ENCODE measurements at places on chromosomes 5 and 9. TPM values are rescaled to one million over a fixed set of nuclear protein-coding genes. Genes with fewer than 3 reads are reported as not detected.

GRCh38 chr5:26009742-26010141 is 1028.6 kb downstream of the CDH9 start:
- H3K4me1 ChIP-seq, result no peaks in the 10 kb centered on the region
- peak; percentile 38 for DNase-seq
- no peak overlapping the region for H3K27ac ChIP-seq
- H3K4me3 ChIP-seq, result no peak overlapping the region
- H3K36me3 ChIP-seq, result no peaks in the 10 kb centered on the region

- H3K36me3 ChIP-seq, result no peaks in the 10 kb centered on the region
- DNase-seq, result no peak
- H3K27me3 ChIP-seq, result no peaks in the 10 kb centered on the region
- H3K4me1 ChIP-seq, result no peaks in the 10 kb centered on the region
Measured at GRCh38 chr5:136275601-136276000, 82.6 kb upstream of the SMIM32 start.

DNA sequence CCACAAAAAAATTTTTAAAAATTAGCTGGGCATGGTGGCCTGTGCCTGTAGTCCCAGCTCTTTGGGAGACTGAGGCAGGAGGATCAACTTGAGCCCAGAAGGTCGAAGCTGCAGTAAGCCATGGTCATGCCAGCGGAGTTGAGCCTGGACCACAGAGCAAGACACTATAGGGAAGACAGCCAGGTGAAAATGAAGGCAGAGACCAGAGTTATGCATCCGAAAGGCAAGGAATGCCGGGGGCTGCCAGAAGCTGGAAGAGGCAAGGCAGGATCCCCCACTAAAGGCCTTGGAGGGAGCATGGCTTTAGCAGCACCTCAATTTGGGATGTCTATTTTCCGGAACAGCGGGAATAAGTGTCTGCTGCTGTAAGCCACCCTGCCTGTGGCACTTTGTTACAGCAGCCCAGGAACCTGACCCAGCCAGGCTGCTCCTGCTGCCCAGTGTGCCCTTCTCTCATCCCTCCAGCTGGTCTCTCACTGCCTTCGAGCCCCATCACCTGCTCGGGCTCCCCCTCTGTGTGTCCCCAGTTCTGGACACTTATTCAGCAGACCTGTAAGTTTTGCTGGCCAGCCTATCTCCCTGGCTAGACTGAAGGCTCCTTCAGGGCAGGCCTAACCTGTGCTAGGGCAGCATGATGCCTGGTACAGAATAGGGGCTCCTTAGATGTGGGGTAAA is 16.8 kb upstream of the JADE2 start:
- no peaks in the 10 kb centered on the region for H3K36me3 ChIP-seq
- no peak overlapping the region for H3K4me3 ChIP-seq
- no peaks in the 10 kb centered on the region for H3K27me3 ChIP-seq
- no peak overlapping the region for H3K27ac ChIP-seq

GRCh38 chr9:98885575-98886295 is 58.0 kb upstream of the COL15A1 start:
- peaks cover 4% of the 10 kb centered on the region for H3K4me1 ChIP-seq
- H3K27me3 ChIP-seq, result no peaks in the 10 kb centered on the region
- H3K4me3 ChIP-seq, result no peak overlapping the region
- H3K27ac ChIP-seq, result no peak overlapping the region

DNA sequence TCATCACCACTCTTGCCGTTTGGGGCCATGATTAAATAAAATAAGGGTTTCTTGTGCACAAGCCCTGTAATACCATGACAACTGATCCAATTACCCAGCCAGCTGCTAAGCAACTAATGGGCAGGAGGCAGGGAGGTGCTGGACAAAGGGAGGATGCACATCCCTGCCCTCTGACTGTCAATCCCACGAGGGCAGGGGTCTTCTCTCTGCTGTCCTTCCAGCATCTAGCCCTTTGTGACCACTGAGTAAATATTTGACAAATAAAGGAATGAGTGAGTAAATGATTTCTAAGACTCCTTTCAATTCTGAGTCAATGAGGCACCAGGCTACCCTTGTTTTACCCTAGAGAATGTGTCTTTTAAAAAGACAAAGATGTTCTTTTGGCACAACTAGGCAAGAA is 247.1 kb downstream of the SYK start:
- H3K4me3 ChIP-seq, result no peak overlapping the region
- DNase-seq, result no peak
- no peak overlapping the region for H3K27ac ChIP-seq
- no peaks in the 10 kb centered on the region for H3K27me3 ChIP-seq
- H3K4me1 ChIP-seq, result no peaks in the 10 kb centered on the region

- H3K4me1 ChIP-seq, result no peaks in the 10 kb centered on the region
- no peak overlapping the region for H3K27ac ChIP-seq
- no peaks in the 10 kb centered on the region for H3K27me3 ChIP-seq
- H3K36me3 ChIP-seq, result peaks cover 78% of the 10 kb centered on the region
Measured at GRCh38 chr9:137813651-137814415, 63.7 kb upstream of the CACNA1B start.

DNA sequence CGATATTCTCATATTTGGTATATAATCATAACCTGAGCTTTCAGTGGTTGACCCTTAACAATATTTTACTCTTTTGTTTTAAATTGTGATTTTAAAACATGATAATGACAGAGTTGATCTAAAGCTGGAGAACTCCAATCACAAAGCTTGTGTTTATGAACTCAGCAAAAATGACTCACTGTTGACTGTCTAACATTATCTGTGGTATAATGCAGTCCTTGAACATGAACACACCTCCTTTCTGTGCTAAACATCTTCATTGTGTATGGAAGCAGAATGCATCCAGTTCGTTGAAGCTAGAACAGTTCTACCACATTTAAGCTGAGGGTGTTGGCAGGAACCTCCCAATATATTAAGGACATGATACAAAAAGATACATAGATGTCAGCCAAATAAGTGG is 1030.2 kb upstream of the SEMA6A start:
- H3K36me3 ChIP-seq, result no peaks in the 10 kb centered on the region
- no peaks in the 10 kb centered on the region for H3K27me3 ChIP-seq
- no peak overlapping the region for H3K4me3 ChIP-seq
- DNase-seq, result no peak

GRCh38 chr5:179176571-179177230 is 116.5 kb downstream of the ZNF354C start:
- no peaks in the 10 kb centered on the region for H3K27me3 ChIP-seq
- peaks cover 3% of the 10 kb centered on the region for H3K36me3 ChIP-seq
- no peak overlapping the region for H3K27ac ChIP-seq

DNA sequence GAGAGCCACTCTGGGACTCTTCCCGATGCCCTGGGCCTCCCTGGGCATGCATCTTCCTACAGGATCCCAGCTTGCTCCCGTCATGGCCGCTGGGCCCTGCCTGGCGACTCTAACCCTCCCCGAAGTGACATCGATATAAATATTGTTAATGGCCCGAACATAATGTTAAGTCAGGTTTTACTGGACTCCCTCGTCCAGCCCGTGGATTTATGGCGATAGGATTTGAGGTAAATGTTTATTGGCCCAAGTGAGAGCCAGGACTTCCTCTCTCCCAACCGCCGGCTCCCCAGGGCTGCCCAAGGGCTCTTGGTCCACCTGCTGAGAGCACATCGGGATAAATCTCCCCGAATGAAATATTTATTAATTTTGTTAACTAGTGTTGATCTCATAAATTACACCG is 246.3 kb downstream of the PBX3 start:
- no peak overlapping the region for H3K4me3 ChIP-seq
- H3K27me3 ChIP-seq, result no peaks in the 10 kb centered on the region
- no peak overlapping the region for H3K27ac ChIP-seq
- H3K4me1 ChIP-seq, result no peaks in the 10 kb centered on the region
- no peak for DNase-seq

- no peaks in the 10 kb centered on the region for H3K27me3 ChIP-seq
- no peak overlapping the region for H3K4me3 ChIP-seq
- H3K27ac ChIP-seq, result no peak overlapping the region
- no peak for DNase-seq
- no peaks in the 10 kb centered on the region for H3K36me3 ChIP-seq
Measured at GRCh38 chr5:141722266-141722665, 40.2 kb upstream of the ARAP3 start.

- no peak overlapping the region for H3K27ac ChIP-seq
- H3K27me3 ChIP-seq, result no peaks in the 10 kb centered on the region
- H3K4me3 ChIP-seq, result no peak overlapping the region
- no peaks in the 10 kb centered on the region for H3K4me1 ChIP-seq
- H3K36me3 ChIP-seq, result no peaks in the 10 kb centered on the region
- DNase-seq, result peak; percentile 61
Measured at GRCh38 chr5:133801955-133802751, 166.3 kb downstream of the C5orf15 start.

GRCh38 chr5:160469156-160470144 is 47.8 kb downstream of the PTTG1 start:
- H3K27me3 ChIP-seq, result no peaks in the 10 kb centered on the region
- H3K27ac ChIP-seq, result no peak overlapping the region
- H3K4me1 ChIP-seq, result peaks cover 5% of the 10 kb centered on the region
- H3K36me3 ChIP-seq, result no peaks in the 10 kb centered on the region

GRCh38 chr5:143101121-143101520 is 302.4 kb downstream of the NR3C1 start:
- H3K27me3 ChIP-seq, result no peaks in the 10 kb centered on the region
- H3K36me3 ChIP-seq, result no peaks in the 10 kb centered on the region
- no peak for DNase-seq
- H3K27ac ChIP-seq, result peak overlapping the region; percentile 21
- H3K4me1 ChIP-seq, result no peaks in the 10 kb centered on the region

DNA sequence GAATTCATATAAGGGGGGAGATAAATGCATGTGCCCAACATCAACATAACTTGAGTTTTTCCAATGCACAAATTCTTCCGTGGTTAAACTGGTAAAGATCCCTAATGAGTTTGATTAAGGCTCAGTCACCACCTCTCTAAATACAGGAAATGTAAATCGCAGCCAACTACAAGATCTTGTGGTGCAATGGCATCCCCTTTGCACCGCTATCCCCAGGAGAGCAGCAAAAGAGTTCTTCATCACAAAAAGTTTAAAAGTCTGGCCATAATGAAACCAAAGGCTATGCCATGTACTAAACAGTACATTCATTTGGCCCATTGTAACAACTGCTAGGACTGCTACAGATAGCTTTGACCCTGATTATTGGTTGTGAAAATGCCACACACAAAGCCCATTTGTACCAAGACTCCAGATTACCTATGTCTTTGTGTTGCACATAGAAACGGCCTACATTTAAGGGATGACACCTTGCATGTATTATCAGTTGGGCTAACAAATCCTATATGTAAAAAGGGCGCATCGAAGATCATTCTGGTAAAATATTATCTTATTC is 44.5 kb downstream of the ZNF608 start:
- no peaks in the 10 kb centered on the region for H3K27me3 ChIP-seq
- no peak for DNase-seq
- H3K4me1 ChIP-seq, result peaks cover 30% of the 10 kb centered on the region
- no peaks in the 10 kb centered on the region for H3K36me3 ChIP-seq
- no peak overlapping the region for H3K4me3 ChIP-seq
- H3K27ac ChIP-seq, result no peak overlapping the region

- no peak for DNase-seq
- no peak overlapping the region for H3K4me3 ChIP-seq
- no peaks in the 10 kb centered on the region for H3K27me3 ChIP-seq
- no peaks in the 10 kb centered on the region for H3K36me3 ChIP-seq
- no peaks in the 10 kb centered on the region for H3K4me1 ChIP-seq
- H3K27ac ChIP-seq, result no peak overlapping the region
Measured at GRCh38 chr9:9565700-9566099, 1047.1 kb downstream of the PTPRD start.

DNA sequence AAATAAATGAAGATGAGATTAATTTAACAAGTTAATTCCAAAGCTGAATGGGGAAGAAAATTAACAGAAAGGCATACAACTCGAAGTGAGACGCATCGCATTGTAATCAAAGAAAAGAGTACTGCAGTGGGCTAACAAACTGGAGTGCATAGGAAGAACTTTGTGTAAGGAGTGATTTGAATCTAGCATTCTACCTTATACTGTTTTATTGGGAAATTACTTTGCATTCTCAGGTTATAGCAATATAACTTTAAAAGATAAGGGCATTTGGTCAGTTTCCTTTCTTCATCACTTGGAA is 124.5 kb upstream of the TLE4 start:
- no peak overlapping the region for H3K4me3 ChIP-seq
- no peaks in the 10 kb centered on the region for H3K27me3 ChIP-seq
- H3K27ac ChIP-seq, result no peak overlapping the region
- H3K36me3 ChIP-seq, result no peaks in the 10 kb centered on the region
- DNase-seq, result no peak

DNA sequence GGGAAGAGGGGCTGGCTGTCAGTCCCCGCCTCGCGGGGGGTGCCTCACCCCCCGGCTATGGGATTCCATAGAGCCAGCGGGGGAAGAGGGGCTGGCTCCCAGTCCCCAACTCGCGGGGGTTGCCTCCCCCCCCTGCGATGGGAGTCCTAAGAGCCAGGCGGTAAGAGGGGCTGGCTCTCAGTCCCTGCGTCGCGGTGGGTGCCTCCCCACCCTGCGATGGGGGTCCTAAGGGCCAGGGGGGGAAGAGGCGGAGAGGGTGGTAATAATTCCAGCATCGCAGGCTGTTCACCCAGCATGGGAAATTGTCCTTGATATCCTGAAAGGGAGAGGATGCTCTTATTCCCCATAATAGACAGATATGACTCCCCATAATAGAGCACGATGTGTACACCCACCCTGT is 9.6 kb upstream of the LCN2 start:
- H3K27ac ChIP-seq, result no peak overlapping the region
- H3K27me3 ChIP-seq, result no peaks in the 10 kb centered on the region
- H3K4me1 ChIP-seq, result no peaks in the 10 kb centered on the region
- DNase-seq, result no peak
- no peaks in the 10 kb centered on the region for H3K36me3 ChIP-seq

DNA sequence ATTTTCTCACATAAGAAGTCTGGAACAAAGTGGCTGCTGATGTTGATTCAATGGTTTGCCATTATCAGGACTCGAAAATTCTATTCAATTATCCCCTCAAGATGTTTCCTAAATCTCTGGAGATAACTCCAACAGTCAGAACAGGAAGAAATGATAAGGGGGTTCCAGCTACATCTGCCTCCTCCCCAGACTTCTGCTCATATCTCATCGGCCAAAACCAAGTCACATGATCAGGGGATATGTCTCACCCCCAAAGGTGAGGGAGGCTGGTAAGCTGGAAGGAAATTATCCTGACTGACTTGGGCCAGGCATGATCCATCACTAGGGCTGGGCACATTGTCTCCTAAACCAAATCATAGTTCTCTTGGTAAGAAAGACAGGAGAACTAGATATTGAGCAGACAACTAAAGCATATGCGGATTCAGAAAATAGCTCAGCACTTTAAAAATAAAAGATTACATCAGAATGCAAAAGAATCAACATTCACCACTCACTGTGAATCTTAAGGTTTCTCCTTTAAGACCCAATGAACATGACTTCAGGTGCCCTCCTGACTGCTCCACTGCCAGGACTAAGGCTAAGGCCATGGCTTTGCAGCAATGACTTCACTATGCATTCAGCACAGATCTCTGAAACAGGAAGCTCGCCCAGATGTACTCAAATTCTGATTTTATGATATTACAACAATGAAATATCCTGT is 306.3 kb downstream of the ENC1 start:
- no peaks in the 10 kb centered on the region for H3K4me1 ChIP-seq
- H3K4me3 ChIP-seq, result no peak overlapping the region
- no peak for DNase-seq
- H3K27ac ChIP-seq, result no peak overlapping the region
- no peaks in the 10 kb centered on the region for H3K36me3 ChIP-seq

SYK gene
- polyA plus RNA-seq, result 13.7 TPM

CAMK2A gene
- 0.44 TPM for polyA plus RNA-seq

CDC20B gene
- 0.28 TPM for polyA plus RNA-seq

ARL14EPL gene
- polyA plus RNA-seq, result 0.10 TPM

KIAA0825 gene
- 1.1 TPM for polyA plus RNA-seq

TAF11L10 gene
- not detected for polyA plus RNA-seq

NEURL1B gene
- 6.0 TPM for polyA plus RNA-seq

LAMC3 gene
- 12.1 TPM for polyA plus RNA-seq
